ENCODE measurements at places on chromosomes 5 and 9.

DNA sequence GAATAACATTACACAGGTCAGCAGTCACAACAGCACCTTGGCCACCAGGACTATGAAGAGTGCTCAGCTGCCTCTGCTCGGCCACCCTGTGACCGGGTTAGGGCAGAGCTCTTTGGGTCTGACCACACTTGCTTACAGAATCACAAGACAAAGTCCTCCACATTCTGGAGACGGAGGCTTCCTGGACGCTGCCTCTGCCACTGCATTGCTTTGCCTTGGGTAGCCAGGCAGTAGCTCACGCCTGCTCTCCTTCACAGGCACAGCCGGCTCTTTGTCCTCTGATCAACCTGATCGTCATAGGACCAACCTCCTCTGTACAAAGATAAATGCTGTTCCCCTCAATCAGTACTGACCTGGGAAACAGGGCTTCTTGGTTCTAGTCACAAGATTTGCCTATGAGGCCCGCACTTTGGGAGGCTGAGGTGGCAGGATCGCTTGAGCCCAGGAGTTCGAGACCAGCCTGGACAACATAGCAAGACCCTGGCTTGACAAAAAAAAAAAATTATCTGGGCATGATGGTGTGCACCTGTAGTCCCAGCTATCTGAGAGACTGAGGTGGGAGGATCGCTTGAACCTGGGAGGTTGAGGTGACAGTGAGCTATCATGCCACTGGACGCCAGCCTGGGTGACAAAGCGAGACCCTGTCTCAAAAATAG, 128.4 kb upstream of the IER5L start:
- no peak for DNase-seq

GRCh38 chr9:32161209-32161608, 223.2 kb upstream of the ACO1 start:
- DNase-seq = no peak

DNA sequence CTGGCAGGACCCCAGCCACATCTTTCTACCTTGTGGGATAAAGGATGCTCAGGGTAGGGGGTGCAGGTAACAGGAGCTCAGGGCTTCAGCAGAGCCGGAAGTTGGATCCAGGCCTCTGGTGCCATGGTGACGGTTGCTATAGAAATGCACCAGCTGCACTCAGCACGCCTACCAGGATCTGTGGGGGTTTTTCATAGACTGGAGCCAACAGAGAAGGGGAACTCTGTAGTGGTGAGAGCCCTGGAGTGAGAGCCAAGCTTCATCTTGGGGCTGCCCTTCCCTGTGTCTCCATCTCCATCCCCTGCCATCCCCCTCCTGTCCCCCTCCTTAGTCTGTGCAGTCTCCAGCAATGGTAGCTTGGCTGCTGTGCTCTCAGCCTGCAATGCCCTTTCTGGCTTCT, 27.5 kb upstream of the BOD1 start:
- DNase-seq = no peak

DNA sequence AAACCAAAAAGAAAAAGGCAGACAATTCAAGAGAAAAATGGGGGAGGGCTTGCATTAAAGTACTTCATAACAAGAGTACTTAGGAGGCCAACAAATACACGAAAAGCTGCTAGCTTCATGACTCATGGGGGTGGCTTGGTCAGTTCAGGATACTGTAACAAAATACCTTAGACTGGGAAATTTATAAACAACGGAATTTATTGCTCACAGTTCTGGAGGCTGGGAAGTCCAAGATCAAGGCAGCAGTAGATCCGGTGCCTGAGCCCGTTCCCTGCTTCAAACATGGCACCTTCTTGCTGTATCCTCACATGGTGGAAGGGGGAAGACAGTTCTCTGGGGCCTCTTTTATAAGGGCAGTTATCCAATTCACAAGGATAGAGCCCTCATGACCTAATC, 111.4 kb downstream of the C9orf50 start:
- DNase-seq = no peak

- no peak for DNase-seq
These were observed 6.3 kb downstream of the LHX3 start for GRCh38 chr9:136198605-136199083.

GRCh38 chr9:105662184-105663104, at the start of gene TAL2:
TSS of gene TAL2 (plus strand) at chr9:105662457. CDS start at chr9:105662497, 40 bp downstream.
- no peak for DNase-seq

- no peak for DNase-seq
These were observed 95.0 kb upstream of the LMX1B start for GRCh38 chr9:126518763-126519162.

DNA sequence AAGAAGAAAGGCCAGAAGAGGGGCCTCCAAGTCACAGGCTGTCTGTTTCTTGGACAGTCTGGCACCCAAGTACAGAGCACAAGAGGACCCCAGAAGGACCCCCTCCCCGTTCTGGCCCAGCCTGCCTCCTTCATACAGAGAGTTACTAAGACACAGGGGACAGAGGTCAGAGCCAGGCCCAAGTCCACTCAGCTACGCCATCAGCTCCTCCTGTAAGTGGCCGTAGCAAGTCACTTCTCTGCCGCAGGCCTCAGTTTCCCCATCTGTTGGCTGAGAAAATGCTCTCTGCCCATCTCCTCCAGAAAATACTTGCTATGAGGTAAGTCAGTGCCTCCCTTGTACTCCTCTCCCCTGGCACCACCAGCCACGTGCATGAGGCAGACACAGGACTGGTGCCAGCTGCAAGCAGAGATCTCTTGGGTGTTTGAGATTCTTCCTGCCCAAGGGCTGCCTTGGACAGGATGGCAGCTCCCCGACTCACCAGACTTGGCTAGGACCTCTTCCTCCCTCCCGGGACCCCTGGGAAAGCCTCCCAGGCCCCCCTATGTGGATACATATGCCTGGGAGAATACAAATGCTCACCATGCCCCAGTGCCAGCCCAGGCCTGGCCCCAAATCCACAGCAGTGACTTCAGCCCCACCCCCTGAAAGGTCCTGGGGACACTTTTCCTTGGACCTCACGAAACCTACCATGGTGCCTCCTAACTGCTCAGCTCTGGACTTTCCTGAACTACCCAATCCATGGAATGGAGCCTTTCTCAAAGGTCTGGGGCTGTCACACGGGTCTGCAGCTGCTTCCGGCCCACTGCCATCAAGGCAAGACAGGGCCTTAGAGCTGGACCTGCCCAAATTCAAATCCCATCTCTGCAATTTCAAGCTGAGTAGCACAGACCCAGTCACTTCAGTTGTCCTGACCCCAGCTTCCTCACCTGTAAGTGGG, 5.1 kb downstream of the EEIG1 start:
- no peak for DNase-seq

GRCh38 chr9:74100042-74100441, 397.1 kb upstream of the RORB start:
- DNase-seq = no peak

DNA sequence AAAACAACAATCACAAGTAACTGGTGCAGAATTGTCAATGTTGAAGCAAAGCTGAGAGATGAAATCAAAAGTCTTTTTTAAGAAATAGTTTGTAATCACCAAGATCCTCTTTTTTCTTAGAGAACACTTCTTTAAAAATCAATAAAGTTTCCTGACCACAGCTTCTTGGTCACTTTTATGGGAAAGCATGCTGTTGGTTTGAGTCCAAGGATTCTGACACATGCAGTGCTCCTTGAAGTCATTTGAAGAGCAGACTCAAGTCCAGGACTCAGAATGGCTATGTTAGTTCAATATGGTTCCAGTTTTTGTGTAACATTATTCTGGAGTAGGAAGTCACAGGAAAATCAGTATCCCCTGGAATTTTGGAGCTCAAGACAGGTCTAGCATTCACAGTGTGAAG, 480.6 kb downstream of the NR2F1-AS1 start:
- DNase-seq = no peak

GRCh38 chr5:138186002-138186447, 7.1 kb downstream of the KIF20A start:
- DNase-seq = no peak

GRCh38 chr5:4520559-4520958, 619.6 kb upstream of the ADAMTS16 start:
- no peak for DNase-seq

- no peak for DNase-seq
These were observed 9.1 kb downstream of the LURAP1L start for GRCh38 chr9:12783767-12784460.

DNA sequence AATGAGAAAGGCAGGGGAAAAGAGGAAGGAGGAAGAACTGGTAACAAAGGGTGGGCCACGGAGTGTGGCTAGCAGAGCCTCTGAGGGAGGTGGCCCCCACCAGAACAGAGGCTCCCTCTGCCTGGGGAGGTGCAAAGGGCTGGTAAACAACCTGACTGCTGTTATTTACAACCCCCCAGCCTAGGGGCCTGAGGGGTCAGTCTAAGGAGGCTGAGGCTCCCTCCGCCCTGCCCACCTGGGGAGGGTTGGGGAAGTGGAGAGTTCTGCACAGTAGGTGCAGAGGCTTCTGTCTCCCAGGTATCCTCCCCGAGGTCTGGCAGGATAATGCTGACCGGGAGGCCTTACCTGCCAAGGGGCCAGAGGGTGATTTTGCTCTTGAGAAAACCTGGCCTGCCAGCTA, 35.6 kb upstream of the SMU1 start:
- no peak for DNase-seq

GRCh38 chr5:99587983-99588382, 659.2 kb upstream of the CHD1 start:
- DNase-seq = no peak

GRCh38 chr5:170479484-170479883, 24.3 kb upstream of the KCNIP1 start:
- DNase-seq = no peak

- DNase-seq = no peak
These were observed 70.0 kb downstream of the NXNL2 start for GRCh38 chr9:88604836-88605511.

DNA sequence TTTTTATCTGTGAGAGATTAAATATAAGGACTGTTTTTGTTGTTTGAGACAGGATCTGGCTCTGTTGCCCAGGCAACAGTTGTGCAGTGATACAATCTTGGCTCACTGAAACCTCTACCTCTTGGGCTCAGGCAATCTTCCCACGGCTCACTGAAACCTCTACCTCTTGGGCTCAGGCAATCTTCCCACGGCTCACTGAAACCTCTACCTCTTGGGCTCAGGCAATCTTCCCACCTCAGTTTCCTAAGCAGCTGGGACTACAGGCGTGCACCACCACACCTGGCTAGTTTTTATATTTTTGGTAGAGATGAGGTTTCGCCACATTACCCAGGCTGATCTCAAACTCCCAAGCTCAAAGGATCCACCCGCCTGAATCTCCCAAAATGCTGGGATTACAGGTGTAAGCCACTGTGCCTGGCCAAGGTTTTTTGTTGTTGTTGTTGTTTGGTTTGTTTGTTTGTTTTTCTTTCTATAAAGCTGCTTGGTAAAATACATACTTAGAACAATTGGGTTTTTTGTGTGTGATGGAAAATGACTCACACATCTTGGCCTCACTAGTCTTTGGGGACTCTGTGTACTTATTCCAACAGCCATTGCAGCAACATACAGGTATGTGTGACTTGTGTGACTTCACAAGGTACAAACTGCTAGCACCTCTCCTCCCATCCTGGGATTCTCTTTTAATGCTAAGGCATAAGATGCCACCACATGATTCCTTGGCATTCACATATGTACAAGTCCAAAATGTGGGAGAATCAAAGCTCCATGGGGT, 36.5 kb upstream of the RASA1 start:
- DNase-seq = no peak

GRCh38 chr5:172919525-172920446, 39.4 kb upstream of the RPL26L1 start:
- DNase-seq = no peak

- no peak for DNase-seq
These were observed 86.0 kb upstream of the CLINT1 start for GRCh38 chr5:157944938-157945337.

- DNase-seq = no peak
These were observed 2.0 kb downstream of the OBP2B start for GRCh38 chr9:133207021-133207531.

DNA sequence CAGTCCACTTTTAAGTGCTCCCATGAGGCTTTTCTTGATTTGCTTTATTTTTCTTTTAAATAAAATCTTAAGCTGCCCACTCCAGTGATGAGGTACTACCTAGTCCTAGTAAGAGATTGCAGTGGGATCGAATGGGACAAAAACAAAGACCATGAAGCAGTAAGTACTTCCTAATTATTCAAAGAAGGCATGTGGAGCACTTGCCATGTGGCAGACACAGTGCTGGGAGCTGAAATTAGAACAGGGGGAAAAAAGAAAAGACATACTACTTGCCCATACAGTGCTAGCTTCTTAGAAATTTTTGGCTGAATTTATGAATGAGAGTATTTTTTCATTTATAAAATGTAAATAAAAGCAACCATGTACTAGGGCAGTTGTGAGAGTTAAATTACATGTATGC, 239.9 kb upstream of the TNC start:
- DNase-seq = no peak

DNA sequence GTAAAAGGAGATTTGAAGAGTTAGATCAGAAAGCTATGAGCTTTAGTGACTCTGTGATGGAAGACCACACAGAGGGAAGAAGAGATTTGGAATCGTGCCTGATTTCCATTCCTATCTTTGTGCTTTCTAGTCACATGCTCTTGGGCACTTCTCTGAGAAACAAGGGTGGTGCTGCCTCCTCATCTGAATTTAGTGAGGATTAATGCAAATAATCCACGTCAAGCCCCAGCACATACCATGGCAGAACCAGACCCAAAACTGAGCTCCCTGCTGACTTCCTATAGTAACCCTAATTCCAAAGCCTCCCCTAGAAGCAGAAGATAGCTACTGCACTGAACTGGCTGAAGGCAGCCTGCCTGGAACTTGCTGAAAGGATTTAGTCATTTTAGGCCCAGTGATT, 17.7 kb downstream of the SLC45A2 start:
- no peak for DNase-seq

DNA sequence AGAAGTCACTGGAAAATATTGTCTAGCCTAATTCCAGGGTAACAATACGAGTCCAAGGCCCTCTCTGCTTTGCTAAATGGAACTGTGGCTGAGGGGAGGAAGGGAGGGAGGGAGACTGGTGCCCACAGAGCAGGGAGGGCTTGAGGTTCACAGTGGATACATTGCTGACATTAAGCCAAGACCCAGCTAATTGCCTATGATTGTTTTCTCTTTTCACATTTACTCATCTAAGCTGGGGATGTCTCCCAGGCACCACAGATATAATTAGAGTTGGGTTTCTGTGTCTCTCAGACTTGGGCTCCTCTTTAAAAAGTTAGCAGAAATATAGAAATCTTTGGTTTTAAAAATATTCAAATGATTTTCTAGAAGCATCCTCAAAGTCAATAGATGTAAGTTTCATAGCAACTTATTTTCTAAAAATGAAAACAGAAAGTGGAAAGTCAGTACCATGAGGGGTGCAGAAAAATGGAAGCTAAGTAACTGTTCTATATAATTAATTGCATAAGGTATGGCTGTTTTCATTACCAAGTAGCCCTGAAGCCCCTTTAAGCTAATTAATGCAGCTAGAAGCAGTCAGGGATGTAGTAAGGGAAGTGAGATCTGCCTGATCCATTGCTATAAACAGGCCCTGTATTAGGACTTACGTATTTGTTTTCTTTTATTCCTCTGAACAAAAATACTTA, 259.8 kb downstream of the NDUFS4 start:
- DNase-seq = no peak

DNA sequence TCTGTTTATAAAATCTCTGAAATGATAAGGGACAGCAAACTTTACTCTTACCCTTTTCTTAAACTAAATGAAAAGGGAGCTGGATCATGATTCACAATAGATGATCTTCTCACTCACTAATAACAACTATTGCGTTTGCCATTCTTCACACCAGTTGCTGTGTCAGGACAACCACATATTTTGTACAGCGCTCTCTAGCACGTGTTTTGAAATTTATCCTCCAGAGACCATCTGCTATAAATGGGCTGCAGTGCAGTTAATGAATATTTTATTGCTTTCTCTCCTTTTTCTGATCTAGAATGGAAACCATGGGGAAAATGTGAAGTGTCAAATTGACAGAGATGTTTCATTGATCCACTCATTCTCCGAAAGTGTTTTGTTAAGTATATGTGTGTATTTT, 258.4 kb upstream of the CCNH start:
- no peak for DNase-seq

Measured in T-cell (primary cell).